ENCODE measurements at places on chromosomes 13 and 19.

- DNase-seq, result no peak
These were observed 21.0 kb downstream of the TSHZ3 start for GRCh38 chr19:31328238-31328637.

DNA sequence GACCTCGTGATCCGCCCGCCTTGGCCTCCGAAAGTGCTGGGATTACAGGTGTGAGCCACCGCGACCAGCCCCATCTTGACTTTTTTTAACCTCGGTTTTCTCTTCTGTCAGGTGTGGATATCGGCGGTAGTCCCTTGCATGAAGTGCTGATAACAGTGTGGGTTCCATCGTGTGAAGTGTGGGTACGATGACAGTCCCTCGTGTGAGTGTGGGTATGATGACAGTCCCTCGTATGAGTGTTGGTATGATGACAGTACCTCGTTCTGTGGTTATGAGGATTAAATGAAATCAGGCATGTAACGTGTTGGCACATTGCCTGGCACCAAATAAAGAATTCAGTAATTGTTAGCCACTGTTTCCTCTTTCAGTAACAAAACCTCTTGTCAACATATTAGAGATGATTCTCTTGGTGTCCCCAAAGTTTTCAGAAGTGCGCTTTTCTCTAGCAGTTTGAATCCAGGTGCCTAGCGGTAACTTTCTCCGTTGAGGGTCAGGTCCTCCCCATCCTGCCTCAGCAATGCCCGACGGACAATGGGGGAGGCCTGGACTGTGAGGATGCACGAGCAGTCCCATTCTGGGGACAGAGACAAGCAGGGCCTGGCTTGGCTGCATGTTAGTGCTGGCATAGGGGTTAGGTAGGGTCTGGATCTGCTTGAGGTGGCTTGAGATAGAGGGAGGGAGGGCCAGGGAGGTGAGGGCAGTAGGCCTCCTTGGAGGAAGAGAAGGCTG lies 15.3 kb downstream of the GATAD2A start:
- DNase-seq, result no peak

DNA sequence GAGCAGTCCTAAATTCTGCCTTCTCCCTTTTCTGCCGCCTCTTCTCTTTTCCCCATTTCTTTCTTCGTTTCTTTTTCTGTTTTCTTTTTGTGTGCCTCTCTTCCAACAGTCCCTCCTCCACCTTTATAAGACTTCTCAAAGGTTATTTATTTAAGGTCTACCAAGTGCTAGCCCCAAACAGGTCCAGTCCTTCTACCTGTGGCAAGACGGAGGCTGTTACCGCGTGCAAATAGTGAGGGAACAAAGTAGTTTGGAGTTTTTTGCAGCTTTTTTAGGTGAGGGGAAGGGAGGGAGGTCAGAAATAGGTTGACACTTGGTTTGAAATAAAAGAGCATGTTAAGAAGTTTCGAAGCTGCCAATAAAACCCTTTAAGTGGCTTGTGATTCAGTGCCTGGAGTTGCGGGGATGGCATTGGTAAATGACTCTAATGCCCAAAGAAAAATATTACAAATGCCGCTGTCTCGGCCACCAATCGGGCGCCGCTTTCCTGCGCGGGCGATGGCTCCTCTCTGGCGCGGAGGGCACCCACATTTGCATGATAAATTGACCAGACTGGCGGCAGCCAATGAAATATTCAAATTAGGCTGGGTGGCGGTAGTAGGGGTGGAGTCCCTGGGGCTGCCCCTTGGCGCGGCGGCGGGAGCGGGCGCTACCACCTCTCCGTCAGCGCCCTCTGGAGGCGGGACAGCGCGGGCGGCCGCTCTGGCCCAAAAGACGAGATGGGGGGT lies 7.5 kb upstream of the TSHZ3 start:
- DNase-seq, result peak; percentile 75

DNA sequence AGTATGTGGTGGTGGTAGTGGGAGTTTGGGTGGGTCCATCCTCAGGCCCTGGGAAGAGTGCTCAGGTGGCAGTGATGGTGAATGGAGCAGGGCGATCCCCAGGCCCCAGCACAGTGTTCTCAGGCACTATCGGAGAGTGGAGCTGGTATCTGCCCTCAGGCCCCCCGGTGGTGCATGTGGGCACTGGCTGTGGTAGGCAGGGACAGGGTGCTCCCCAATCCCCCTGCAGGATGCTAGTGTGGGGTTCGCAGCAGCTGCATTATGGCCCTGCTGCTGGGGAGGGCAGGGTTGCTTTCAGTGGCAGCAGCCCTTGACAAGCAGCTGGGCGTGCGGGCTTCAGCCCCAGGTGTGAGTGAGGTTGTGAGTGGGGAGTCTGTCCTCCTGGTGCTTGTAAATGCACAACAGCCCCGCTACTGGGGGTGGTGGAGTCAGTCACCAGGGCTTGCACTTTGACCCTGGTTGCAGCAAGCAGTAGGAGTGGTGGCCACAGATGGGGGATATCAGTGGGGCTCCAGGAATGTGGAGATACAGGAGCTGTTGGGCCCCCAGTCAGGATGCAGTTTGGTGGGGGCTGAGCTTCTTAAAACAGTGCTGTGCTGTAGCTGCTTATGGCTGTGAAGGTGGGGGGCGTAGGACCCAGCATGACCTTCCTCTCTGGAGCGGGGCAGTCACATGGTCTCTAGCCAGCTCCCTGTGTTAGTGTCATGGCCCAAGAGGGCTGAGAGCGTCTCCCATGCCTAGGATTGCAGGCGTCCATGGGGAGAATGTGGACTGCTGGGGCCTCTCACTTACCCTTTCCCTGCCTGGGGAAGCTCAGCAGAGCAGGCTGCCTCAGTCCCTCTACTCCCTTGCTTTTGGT lies 38.7 kb upstream of the ARHGEF7 start:
- DNase-seq, result no peak

GRCh38 chr13:110726726-110727125 lies 13.2 kb downstream of the ING1 start:
- DNase-seq, result no peak

DNA sequence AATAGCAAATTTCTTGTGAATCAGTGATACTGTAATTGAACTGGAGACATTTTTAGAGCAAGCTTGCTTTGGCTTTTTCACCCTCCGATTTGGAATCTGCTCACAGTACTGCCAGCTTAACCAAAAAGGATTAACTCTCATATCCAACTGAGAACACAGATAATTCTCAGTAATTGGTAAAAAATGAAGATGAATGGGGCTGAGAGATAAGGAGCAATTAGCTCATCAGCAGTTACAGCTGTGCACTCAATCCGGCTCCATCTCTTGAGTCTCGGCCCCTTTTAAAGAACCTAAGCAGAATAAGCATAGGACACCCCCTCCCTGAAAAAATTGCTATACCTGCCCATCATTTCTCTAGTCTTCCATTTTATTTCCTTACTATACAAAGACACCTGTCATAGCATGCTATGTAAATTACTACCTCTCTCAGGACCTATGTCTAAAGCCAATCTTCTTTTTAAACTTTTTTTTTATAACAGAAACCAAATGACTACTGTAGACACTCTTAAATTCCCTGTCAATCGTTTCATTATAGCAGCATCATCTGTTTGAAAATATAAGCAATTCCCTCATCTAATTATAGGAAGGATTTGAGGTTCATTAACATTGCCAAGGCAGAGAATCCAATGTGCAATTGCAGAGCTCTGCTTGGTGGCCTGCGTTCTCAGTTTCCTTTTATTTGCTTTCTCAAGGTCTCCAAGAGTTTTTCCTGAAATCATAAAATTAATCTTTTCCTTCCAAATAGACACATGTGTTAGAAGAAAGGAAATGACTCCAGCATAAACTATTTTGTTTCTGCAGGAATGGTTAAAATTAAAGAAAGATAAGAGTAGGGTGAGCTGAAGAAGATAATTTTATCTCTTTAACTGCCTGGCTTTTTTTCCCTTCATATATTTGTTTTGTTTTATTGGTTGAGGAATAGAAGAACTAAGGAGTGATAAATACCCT lies 242.1 kb downstream of the DACH1 start:
- DNase-seq, result peak; percentile 35

- DNase-seq, result no peak
These were observed 210.9 kb downstream of the GPC5 start for GRCh38 chr13:91609353-91609752.

DNA sequence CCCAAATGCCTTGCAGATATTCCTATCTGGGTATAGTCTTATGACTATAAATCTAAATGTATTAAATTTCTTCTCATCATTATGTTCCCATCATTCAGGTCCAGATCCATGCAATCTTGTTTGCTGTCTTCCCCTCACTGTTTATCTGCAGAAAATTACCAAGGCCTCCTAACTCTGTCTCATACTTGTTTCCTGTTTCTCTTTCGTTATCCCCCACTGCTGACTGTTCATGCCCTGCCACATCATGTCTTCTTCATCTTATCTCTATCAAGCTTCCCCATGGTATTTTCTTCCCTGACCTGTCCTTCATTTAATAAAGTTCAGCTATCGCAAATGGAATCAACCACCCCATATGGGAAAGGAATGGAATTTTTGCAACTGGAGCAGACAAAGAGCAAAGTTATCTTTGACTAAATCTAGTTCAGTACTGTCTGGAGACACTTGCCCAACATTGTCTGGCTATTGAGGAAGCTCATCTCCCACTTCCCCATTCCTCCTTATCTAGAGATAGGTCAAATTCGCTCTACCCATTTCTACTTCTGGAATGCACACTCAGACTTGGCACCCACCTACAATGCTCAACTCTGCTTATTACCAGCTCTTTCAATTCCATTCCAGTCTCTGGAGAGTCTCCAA lies 1358.1 kb downstream of the EFNB2 start:
- DNase-seq, result no peak

- peak; percentile 54 for DNase-seq
These were observed 10.6 kb upstream of the RETN start for GRCh38 chr19:7658219-7658686.

- DNase-seq, result no peak
These were observed 22.3 kb downstream of the PLEKHJ1 start for GRCh38 chr19:2213799-2214198.
